ENCODE measurements at places on chromosomes 6 and 20. TPM values are rescaled to one million over a fixed set of nuclear protein-coding genes. Genes with fewer than 3 reads are reported as not detected.

The ARG1 gene
- total RNA-seq, result not detected

The ELOVL2 gene
- total RNA-seq, result 0.46 TPM

The NNAT gene
- 43.1 TPM for total RNA-seq

The HLA-DOB gene
- total RNA-seq, result 0.20 TPM

The SH3BGRL2 gene
- total RNA-seq, result 11.7 TPM

The PRDM1 gene
- total RNA-seq, result 2.3 TPM

The RIMS4 gene
- total RNA-seq, result 16.3 TPM

The RIMS1 gene
- total RNA-seq, result 0.83 TPM

The DEFB132 gene
- not detected for total RNA-seq

The FAM184A gene
- total RNA-seq, result 10.4 TPM
